ENCODE measurements at places on chromosomes 16 and 17.

GRCh38 chr16:88649195-88649923, 1.5 kb downstream of the CYBA start:
- no peak for DNase-seq

GRCh38 chr17:75523647-75524046, 1.9 kb upstream of the LLGL2 start:
- no peak for DNase-seq

- DNase-seq: peak; percentile 82
Measured at GRCh38 chr17:44363613-44364159, at the start of gene FAM171A2. Gene FAM171A2 (minus strand): TSS chr17:44363853. CDS start chr17:44363714, 139 bp downstream.

DNA sequence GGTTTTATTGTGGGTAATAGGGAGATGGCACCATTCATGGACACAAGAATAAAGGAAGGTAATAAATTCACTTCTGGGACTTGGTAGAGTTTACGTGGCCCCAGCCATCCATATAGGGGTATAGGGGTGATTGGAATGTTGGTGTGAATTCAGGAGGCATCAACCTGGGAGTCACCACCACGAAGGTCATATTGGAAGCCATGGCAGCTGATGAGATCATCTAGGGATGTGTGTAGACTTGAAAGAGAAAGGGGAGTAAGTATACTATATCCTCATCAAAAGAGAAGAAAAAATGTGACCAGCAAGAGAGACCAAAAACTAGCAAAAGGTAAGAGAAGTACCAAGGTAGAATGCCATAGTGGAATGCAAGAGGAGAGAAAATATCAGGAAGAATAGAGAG, 26.6 kb upstream of the GINS3 start:
- DNase-seq: no peak

GRCh38 chr16:30662449-30662848, 4.2 kb downstream of the FBRS start:
- DNase-seq: no peak

DNA sequence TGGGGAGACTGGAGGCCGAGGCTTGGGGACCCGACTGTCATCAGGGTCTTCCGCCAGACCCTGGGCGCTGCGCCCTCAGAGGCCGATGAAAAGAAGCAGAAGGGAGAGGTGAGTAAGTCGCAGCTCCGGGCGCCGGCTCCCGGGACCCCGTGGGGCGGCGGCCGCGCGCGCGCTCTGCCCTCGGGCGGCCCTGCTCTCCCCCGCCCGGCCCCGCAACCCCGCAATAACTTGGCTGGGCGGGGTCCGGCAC, 392 bp upstream of the ABHD15 start:
- DNase-seq: peak; percentile 50

- no peak for DNase-seq
Measured at GRCh38 chr17:33712120-33712519, 419.0 kb upstream of the ASIC2 start.

Data from erythroblast (primary cell).